ENCODE measurements at places on chromosomes 16 and 17.

DNA sequence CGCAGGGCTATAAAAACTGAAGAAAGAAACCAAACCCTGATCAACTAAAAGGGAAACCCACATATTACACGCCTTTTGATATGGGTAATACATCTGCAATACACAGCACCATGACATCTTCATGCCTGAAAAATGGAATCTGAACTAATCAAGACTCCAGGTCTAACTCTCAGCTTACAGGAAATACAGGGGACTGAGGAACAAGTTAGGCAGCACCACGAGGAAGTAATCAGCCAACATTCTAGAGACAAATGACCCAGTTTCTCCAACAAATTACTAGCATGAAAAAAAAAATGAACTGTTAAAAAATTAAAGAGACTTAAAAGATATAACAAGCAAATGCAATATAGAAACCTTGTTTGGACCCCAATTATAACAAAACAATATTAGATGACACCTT, 9.1 kb downstream of the SLC39A11 start:
- no peak for DNase-seq

DNA sequence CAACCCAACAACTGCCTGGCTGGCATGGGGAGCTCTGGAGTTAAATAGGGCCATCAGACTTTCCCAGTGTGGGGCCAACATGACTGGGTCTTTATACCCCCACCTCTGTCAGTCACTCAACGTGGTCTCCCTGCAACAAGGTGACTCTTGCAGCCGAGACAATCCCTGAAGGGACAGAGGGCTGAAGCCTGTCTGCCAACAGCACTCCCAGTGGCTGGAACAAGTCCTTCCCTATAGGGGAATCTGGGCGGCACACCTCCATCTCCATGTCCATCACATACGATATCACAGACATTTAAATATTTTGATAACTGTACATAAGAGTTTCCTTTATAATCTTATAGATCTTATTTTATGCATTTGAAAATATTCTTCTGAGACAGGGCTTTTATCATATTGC, 4.8 kb upstream of the MAPT start:
- DNase-seq = no peak

DNA sequence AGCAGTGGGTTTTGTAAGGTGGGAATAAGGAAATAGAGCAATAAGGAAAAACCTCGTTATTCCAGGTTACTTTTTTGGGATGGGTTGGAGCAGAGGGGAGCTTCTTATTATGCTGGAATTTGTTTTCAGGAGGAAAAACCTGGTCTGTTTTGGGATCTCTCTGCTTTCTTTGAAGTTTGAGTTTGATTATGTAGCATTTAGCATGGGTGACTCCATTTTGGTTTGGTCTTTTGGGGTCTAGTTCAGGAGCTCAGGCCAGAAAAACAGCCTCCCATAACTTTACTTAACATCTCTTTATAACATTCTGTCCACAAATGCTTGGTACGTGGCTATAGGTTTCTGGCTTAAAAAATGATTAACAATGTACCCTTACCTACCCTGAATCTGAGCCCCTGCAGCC, 8.5 kb upstream of the ZG16 start:
- no peak for DNase-seq

GRCh38 chr16:60651346-60651745, 1384.9 kb downstream of the CDH8 start:
- DNase-seq = no peak

DNA sequence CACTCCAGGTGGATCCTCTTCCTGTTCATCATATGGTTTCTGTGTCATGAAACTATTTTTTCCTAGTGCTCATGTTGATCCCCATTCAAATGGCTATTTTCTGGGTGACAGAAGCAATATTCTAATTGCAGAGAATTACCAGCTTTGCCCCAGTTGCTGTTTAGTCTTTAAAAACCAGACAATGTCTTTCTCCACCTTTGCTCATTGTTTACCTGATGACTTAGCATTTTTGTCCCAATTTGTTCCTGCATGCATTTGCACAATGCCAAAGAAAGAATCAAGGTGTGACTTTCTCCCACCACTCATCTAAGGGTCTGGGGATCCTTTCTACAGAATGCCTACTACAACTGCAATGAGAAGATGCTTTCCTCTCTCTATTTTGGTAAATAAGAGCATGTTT, 439.9 kb upstream of the MAF start:
- no peak for DNase-seq

GRCh38 chr16:47715442-47716083, 254.4 kb downstream of the PHKB start:
- no peak for DNase-seq

DNA sequence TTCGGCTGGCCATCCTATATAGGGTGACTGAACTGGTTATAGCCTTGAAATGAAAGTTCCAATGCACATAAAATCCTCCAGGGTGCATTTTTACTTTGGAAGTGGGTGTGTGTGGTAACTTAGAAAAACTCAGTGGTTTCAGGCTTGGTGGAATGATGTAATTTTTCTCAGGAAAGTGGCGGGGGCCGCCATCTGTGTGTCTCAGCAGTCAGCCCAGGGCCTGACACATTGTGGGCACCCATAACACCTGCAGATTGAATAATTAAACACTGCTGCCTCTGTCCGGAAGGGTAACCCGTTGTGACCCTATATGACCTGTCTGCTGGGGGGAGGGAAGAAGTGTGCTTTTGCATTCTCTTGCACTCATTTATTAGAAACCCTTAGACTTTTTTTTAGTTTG, 2.2 kb upstream of the PDP2 start:
- no peak for DNase-seq

Measured in NCI-H526 (cell line).